ENCODE measurements at places on chromosomes 5 and 9. TPM values are rescaled to one million over a fixed set of nuclear protein-coding genes. Genes with fewer than 3 reads are reported as not detected.

HABP4 gene
- 11.9 TPM for polyA plus RNA-seq

PRLR gene
- polyA plus RNA-seq, result not detected

FOXD4L5 gene
- 0.16 TPM for polyA plus RNA-seq

CTXN3 gene
- polyA plus RNA-seq, result not detected

FGD3 gene
- polyA plus RNA-seq, result 0.18 TPM

RNF183 gene
- polyA plus RNA-seq, result not detected

ADAMTS19 gene
- polyA plus RNA-seq, result not detected

EQTN gene
- not detected for polyA plus RNA-seq

SH3PXD2B gene
- 15.4 TPM for polyA plus RNA-seq

LCN1 gene
- polyA plus RNA-seq, result not detected

AJM1 gene
- polyA plus RNA-seq, result 3.0 TPM

FOXD4 gene
- 0.49 TPM for polyA plus RNA-seq

GRCh38 chr9:19104515-19105282 is 2.0 kb upstream of the HAUS6 start:
- no peak for DNase-seq

DNA sequence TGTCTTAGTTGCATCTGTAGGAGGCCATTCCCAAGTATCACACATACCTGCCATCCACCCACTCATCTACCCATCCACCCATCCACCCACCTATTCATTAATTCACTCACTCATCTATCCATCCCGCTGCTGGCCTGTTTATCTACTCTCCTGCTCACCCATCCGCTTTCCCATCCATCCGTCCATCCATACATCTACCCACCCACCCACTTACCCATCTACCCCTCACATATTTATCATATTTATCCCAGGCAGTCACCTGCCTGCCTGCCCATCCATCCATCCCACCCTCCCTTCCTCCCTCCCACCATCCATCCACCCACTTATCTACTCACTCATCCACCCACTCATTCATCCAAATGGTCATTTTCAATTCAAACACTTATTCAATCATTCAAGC is 143.9 kb upstream of the PANK3 start:
- DNase-seq, result no peak

- DNase-seq, result no peak
Measured at GRCh38 chr5:33330426-33330825, 110.3 kb upstream of the TARS1 start.

GRCh38 chr9:27041746-27042145 is 36.3 kb upstream of the LRRC19 start:
- no peak for DNase-seq

DNA sequence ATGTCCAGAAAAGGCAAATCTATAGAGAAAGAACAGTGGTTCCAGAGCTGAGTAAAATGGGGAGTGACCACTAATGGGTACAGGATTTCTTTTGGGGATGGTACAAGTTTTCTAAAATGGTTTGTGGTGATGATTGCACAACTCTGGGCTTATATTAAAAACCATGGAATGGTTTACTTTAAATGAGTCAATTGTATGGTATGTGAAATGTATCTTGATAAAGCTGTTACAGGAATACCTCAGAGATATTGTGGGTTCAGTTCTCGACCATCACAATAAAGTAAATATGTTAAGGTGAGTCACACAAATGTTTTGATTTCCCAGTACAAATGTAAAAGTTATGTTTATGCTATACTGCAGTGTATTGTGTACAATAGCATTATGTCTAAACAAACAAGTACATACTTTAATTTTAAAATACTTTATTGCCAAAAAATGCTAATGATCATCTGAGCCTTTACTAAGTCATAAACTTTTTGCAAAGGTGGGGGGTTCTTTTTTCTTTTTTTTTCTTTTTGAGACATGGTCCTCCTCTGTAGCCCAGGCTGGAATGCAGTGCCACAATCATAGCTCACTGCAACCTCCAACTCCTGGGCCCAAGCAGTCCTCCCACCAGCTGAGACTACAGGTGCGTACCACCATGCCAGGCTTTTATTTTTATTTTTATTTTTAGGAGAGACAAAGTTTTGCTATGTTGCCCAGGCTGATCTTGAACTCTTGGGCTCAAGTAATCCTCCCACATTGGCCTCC is 65.9 kb downstream of the SHOC1 start:
- peak; percentile 88 for DNase-seq

DNA sequence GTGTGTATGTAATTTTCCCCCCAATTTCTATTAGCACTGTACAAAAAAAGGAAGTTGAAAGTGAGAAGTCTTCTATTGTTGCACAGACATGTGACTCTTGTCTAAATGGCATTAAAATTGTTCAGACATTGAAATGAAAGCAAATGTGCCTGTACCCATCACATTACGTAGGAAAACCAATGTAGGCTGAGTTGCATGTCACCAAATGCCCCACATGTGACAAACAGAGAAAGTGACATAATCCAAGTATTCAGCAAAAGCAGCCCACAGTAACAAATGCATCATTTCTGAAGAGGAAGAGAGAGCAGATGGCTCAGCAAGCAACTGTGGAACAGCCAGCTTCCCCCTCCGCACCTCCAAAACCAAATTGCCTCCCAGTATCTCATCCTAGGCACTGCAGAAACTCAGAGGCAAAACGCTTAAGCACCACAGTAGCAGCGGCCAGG is 161.5 kb upstream of the NR4A3 start:
- DNase-seq, result no peak

DNA sequence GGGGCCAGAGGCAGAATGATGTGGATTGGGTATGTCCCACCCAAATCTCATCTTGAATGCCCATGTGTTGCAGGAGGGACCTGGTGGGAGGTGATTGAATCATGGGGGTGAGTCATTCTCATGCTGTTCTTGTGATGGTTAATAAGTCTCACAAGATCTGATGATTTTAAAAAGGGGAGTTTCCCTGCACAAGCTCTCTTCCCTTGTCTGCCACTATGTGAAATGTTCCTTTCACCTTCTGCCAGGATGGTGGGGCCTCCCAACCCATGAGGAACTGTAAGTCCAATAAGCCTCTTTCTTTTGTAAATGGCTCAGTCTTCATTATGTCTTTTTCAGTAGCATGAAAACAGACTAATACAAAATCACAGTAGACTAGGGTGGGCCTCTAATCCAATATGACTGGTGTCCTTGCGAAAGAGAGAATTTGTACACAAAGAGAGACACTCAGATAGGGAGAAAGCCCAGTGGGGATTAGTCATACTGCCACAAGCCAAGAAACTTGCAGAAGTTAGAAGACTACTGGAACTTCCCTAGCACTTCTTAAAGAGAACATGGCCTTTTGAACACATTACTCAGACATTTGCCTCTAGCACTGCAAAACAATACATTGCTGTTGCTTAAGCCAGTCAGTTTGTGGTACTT is 68.4 kb downstream of the ANXA1 start:
- no peak for DNase-seq

DNA sequence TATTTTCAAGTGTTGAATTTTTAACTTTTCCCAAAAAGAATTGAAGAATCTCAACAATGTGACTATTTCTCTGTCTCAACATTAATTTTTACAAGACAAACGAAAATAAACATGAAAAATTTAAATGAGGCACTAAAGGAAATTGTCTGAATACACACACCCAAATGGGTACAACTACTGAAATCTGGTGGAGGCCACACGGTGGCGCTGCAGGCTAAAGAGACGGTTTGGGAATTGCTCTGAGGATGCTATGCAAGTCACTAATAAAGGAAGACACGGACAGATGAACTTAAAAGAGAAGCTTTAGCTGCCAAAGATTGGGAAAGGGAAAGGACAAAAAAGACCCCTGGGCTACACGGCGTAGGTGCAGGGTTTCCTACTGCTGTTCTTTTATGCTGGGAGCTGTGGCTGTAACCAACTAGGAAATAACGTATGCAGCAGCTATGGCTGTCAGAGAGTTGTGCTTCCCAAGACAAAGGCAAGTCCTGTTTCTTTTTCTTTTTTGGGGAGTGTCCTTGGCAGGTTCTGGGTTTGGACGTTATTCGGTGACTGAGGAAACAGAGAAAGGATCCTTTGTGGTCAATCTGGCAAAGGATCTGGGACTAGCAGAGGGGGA is at the start of gene PCDHB10:
PCDHB10 (plus strand) TSS at position 244 of the 616 bp plus-strand sequence; CDS start at position 444, 200 bp downstream.
- no peak for DNase-seq

DNA sequence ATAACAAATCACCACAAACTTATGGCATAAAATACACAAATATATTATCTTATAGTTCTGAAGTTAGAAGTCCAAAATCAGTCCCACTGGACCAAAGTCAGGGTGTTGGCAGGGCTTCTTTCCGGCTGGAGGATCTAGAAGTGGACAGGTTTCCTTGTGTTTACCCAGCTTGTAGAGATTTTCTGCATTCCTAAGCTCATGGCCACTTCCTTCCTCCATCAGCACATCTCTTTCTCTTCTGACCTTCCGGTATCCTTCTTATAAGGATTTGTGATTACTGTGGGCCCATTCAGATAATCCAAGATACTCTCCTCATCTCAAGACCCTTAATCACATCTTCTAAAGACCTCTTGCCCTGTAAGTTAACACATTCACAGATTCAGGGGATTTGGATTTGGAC is 97.6 kb downstream of the RAB3C start:
- no peak for DNase-seq

- DNase-seq, result no peak
Measured at GRCh38 chr9:36865731-36866635, 168.1 kb downstream of the PAX5 start.

DNA sequence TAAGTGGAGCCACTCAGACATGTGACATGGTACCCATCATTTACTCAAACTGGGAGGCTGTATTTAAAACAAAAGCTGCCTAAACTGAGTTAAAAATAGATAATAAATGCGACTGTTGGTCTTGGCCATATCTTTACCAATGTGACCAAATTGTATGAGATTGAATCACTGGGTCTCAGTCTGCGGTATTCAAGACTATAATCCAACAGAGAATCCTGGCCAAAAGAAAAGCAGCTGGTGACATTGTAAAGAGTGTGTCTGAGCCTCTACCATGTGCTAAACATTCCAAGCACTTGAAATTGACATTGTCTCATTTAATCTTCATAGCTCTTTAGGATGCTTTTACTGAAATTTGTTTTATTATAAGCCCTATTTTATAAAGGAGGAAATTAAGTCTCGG is 282.6 kb downstream of the ZNF608 start:
- no peak for DNase-seq

GRCh38 chr5:150574818-150575547 is 65.5 kb upstream of the SYNPO start:
- DNase-seq, result no peak

- peak; percentile 63 for DNase-seq
Measured at GRCh38 chr5:135398855-135399793, at the start of gene MACROH2A1. MACROH2A1 (minus strand) TSS chr5:135399231; CDS start chr5:135389093, 10,138 bp downstream.

DNA sequence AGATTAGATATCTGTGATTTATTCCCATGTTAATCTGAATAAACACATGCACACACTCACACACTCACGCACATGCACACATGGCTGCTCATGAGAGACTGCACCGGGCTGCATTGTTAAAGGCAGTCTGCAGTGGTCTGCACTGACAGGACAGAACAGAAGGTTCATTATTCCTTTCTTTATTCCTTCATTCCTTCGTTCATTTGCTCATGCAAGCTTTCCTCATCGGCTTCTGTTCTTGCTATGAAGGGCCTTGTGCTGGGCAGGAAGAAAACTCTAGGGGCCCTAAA is 41.4 kb upstream of the FSTL4 start:
- no peak for DNase-seq

GRCh38 chr9:12774861-12775678 is at the start of gene LURAP1L:
LURAP1L (plus strand) TSS chr9:12775020; CDS start chr9:12775716, 696 bp downstream.
- DNase-seq, result peak; percentile 86

GRCh38 chr9:84404095-84404686 is 63.6 kb upstream of the SLC28A3 start:
- peak; percentile 11 for DNase-seq

DNA sequence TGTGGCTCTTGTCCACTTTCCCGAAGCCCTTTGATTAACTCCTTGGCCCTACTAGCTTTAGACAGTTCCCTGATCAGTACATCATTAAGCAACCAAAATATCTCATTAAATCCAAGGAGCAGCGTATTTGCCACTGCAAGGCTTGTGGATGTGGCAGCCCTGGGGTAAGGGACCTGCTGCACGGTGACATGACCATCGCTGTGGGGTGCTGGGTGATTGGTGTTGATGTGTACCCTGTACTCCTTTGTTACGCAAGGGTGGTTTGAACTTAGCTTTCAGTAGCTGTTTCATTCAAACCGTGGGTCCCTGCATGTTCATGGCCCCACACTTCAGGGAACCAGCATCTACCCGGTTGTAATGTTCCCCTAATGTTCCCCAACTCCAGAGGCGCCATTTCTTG is 41.0 kb downstream of the OTULIN start:
- DNase-seq, result no peak

DNA sequence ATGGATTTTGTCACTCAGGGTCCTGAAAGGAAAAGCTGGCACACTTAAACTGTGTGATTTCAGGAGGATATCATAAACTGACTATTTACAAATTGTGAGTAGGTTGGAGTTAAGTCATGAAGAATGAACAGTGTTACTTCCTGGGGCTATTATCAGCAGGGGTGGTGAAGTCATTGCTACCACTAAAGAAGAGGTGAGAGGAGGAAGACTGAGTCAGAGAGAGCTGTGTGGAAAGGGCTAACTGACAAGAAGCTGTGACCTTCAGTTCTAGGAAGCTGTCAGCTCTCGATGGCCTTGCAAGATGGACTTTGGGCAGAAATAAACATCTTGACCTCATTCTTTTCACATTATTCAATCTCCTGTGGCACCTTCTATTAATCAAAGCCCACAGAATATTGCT is 72.3 kb upstream of the STARD4 start:
- DNase-seq, result no peak

DNA sequence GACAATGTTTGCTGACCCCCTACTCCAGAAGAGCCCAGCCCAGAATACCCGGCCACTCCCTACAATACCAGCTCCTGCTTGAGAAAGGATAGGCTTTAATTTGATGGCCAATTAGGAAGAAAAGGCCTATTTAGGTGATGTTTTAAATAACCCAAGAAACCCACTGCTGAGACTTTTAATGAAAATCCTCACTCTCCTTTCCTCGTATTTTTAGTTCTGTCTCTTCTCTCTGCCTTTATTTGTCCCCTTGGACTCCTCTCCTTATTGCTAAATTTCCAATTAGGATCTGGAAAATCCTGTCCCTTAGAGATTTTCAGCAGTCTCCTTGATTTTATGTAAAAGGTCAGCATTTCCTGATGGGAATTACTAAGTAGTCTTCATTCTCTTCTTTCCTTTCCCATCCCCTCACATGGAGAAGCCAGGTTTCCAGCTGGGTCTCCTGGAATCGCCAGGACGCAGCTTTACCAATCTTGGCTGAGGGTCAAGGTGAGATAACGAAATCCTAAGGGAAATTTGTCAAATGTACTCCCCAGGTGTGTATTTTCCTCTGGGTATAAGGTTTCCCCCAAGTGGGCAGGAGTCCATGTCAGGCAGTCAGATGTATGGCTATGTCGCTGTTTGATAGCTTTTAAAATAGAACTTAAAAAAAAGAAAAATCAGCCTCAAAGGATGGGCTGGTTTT is 11.7 kb downstream of the STC2 start:
- no peak for DNase-seq

DNA sequence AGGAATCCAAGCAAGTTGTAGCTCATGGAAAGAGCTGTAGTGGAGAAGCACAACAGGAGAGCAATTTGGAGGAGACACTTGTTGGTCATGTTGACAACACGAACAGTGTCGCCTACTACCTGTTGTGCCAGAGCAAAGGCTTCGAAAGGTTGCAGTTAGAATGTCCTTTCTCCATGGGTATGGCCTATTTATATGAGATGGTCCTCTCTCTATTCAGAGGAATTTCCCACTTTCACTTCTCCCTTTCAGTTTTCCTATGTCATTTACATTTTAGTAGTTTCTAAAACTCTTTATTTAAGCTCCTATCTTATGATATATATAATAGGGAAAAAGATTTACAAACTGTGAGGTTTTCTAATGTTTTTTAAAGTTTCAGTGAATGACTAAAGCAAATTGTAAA is at the start of gene IFNB1:
IFNB1 (minus strand) TSS at position 162 of the 400 bp plus-strand sequence; CDS start at position 89, 73 bp downstream.
- no peak for DNase-seq

- DNase-seq, result no peak
Measured at GRCh38 chr5:34707451-34708107, 51.5 kb downstream of the RAI14 start.

- no peak for DNase-seq
Measured at GRCh38 chr9:136539427-136540421, 6.1 kb downstream of the NOTCH1 start.
